Forelimb muscle (tissue), 1 donor: ENCODE measurements at places on chromosomes 2 and 18. TPM values are rescaled to one million over a fixed set of nuclear protein-coding genes. Genes with fewer than 3 reads are reported as not detected.

- DNase-seq: no peak
Observed at GRCh38 chr18:79939096-79939495, 12.4 kb downstream of the SLC66A2 start.

DNA sequence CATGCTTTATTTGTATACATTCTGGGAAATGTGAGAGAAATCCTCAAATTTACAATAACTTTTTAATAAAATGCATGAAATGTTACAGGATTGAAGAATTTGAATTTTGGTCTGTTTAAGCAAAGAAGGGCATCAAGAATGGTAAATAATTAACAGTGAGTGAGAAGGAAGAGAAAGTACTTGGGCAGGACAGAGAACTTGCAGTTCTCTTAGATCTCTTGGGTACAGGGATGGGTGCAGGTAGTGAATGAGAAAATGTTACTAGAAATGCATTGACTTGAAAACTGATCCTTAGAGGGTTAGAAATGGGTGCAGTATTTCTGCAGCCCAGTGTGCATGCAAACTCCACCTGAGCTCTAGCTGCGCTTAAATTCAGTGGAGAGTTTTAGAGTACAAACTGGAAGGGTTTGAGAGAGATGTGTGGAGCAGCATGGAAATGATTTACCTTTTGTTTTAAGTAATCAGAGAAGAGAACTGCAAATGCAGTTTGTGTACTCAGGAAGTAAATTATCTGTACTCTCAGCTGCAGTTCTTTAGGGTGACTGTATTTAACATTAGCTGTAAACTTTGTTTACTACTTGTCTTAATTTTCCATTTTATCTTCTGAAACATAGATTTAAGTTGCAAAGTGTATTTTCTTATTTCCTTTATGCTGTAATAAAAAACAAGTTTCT is 51.0 kb upstream of the RAB27B start:
- no peak for DNase-seq

- no peak for DNase-seq
Observed at GRCh38 chr2:234641086-234641485, 144.2 kb upstream of the ARL4C start.

Gene GALR1
- polyA plus RNA-seq: 0.01 TPM
